ENCODE measurements at places on chromosomes 6 and 20.

DNA sequence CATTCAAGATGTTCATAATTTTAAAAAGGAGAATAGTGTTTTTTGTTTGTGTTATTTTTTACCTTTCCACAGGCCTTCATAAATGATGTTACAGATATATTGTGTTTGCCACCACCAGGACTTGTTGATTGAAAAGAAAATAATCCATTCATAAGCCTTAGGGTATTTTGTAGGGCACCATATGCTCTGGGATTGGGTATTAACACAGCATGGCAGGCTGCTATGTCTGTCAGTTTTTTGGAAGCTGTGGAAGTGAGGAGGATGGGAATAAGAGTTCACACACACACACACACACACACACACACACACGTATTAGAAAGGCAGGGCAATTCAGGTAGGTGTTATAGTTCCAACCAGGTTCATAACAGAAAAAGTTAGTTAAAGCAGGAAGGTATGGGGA is 237.9 kb downstream of the HDGFL1 start:
- no peak for DNase-seq

- no peak for DNase-seq
Observed at GRCh38 chr6:55979526-55979925, 104.1 kb upstream of the BMP5 start.

- peak; percentile 83 for DNase-seq
Observed at GRCh38 chr6:125099211-125100073, 54.1 kb upstream of the TPD52L1 start.

DNA sequence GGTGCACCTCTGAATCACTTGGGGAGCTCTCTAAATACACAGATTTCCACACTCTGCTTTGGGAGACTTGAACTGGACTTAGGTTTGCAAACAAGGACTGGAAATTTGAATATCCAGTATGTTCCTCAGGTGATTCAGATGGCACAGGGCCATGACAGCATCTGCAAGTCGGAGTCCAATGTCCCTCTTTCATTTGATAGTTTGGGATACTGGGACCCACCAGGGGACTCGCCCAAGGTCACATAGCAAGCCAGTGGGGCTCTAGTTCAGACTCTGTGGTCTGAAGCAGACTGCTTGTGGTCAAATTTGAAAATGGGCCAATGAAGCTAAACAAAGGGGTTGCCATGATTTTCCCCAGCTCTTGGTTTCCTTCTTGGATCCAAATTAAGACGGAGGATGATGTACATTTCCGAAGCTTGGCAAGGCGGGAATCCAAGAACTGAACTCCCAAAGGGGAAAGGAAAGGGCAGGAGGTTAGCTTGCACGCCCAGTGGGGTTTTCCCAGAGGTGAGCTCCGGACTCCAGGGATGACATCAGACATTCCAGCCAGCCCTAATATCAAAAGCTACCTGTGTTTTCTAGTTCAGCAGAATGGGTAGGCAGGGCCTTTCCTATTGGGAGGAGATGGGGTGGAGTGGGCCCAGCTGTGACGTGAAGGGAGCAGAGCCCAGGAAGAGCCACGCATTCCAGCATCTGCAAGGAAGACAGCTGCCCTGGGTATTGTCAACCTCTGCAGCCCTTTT is 3.4 kb upstream of the SYS1 start:
- no peak for DNase-seq

GRCh38 chr6:156840606-156841005 is 63.4 kb downstream of the ARID1B start:
- DNase-seq = no peak

DNA sequence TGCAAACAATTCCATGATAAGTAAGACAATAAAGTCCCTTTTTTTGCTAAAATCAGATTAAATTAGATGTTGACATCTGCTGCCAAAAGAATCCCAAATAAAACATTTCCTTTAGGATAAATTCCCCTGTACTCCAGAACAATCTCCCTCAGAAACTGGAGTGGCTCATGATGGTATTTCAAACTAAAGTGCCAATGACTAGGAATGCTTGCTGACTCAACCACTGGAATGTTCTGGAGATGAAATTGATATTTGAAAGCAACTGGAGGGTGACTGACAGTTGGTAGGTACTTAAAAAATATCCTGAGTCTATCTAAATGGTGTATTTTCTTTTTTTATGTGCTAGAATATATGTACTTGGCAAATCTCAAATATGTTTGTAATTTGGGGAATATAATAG is 350.1 kb upstream of the TSHZ2 start:
- no peak for DNase-seq

DNA sequence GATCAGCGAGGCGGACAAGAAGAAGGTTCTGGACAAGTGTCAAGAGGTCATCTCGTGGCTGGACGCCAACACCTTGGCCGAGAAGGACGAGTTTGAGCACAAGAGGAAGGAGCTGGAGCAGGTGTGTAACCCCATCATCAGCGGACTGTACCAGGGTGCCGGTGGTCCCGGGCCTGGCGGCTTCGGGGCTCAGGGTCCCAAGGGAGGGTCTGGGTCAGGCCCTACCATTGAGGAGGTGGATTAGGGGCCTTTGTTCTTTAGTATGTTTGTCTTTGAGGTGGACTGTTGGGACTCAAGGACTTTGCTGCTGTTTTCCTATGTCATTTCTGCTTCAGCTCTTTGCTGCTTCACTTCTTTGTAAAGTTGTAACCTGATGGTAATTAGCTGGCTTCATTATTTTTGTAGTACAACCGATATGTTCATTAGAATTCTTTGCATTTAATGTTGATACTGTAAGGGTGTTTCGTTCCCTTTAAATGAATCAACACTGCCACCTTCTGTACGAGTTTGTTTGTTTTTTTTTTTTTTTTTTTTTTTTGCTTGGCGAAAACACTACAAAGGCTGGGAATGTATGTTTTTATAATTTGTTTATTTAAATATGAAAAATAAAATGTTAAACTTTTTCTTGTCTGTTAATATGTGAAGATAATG is 2.2 kb downstream of the HSPA1B start:
- DNase-seq = peak; percentile 86

DNA sequence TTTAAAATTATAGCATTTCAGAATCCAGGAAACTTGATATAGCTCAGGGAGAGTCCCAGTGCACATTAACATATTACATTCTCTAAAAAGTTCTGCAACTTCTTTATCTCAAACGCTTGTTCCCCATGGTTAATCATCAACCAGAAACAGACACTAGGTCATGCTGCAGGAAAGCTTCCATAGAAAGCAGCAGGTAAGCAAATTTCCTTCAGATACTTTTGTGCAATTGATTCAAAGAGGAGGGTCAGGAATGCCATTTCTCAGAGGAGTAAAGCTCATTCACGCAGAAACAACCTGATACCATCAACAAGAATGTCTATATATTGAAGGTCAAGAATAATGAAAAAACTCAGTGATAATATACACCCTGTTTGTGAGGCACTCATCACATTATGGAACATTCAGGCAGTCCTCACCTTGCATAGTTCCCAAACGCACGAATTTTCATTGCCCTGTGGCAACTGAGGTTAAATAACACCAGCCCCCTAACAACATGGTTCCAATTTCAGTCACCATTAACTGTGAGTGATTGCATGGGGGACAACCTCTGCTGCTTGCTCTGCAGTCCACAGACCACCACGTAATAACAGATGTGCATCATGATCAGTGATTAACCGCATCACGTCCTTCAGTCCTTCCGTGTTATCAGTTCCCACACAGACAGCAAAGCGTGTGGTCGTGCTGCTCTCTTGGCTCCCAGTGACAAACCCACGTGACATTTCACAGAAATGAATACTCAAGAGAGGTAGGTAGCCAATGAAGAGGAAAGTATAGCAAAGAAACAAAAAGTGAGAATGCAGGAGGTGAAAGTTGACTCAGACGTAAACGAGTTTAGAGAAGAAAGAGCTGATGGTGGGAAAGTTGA is 95.7 kb downstream of the LY86 start:
- no peak for DNase-seq
